ENCODE measurements at places on chromosomes 1 and 21.
A peak's percentile ranks its signal among the peaks of the same experiment; 100 is the strongest.

DNA sequence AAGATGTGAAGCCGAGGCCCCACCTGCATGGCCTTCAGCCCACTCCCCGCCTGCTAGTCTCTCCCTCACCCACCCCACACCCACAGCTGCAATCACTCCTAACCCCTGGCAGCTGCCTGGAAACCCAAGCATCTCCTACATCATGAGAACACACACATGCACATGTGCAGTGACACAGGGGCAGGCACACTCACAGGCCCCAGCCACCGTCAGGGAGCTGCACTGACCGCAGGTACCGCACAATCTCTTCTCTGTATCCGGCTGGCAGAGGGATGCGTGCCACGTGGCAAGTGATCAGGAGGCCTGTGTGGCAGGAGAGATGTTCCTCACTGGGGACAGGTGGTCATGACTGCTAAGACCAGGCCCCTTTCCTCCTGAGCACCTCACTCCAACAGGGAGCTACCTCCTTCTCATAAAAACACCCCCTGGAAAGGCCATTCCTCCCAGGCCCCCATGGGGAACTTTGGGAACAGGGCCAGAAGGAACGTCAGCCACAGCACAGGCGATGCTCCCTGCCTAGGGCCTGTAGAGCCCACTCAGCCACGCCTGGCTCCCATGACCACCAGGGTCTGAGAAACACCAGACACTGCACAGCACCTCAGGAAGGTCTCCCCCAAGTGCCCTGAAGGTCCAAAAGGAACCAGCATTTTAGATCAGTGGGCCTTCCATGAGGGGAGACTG lies 6.0 kb downstream of the LSS start:
- DNase-seq = no peak

- DNase-seq = no peak
Measured at GRCh38 chr1:12014141-12014991, 4.9 kb upstream of the MIIP start.

DNA sequence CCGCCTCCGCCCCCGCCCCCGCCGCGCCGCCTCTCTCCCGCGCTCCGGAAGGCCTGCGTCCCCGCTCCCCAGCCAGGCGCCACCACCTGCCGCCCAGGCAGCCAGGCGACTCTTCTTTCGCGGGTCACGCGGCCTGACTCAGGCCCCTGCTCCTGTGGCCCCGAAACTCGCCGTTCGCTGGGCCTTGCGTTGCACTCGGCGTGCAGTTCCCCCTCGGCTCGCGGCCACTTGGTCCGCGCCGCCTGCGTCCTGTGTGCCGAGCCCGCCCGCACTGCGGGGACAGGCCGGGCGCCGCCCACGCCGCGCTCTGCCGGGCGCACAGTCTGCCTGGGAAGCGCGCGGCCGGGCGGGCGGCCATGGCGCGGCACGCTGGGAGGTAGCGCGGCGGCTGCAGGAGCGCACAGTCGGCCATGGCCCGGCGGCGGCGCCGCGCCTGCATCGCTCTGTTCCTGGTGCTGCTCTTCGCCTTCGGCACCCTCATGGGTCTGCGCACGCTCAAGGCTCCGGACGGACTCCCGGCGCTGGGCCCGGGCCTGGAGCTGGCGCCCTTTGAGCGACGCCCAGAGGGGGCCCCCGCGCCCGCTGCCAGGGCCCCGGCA lies at the start of gene MANEAL:
TSS of gene MANEAL (plus strand) at position 75 of the 599 bp plus-strand sequence. CDS start at position 411, 336 bp downstream.
- DNase-seq = peak; percentile 18

GRCh38 chr1:48470481-48470855 lies 1.5 kb downstream of the SPATA6 start:
- no peak for DNase-seq

GRCh38 chr21:39078322-39079065 lies 104.8 kb downstream of the PSMG1 start:
- no peak for DNase-seq

DNA sequence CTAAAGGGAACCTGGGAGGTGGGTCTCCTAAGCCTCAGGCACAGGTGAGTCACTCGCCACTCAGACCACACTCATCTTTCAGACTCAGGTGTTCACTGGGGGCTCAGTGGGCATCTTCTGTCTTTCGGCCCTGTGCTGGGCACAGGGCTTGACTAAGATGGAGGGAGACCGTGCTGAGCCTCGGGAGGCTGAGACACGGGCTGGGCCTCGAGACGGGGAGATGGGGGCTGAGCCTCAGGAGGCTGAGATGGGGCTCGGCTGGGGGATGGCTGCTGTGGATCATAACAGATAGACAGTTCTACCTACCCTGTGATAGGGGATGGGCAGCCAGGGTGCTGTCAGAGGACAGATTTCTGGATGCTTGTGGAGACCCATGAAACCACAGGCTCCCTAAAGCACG lies 15.5 kb upstream of the IFNLR1 start:
- no peak for DNase-seq

Measured in CD4-positive, alpha-beta T cell treated with Interleukin-4 for 1 hour (primary cell).